ENCODE measurements at places on chromosomes 2 and 18. TPM values are rescaled to one million over a fixed set of nuclear protein-coding genes. Genes with fewer than 3 reads are reported as not detected.

SLC14A1 gene
- total RNA-seq, result not detected

DNA sequence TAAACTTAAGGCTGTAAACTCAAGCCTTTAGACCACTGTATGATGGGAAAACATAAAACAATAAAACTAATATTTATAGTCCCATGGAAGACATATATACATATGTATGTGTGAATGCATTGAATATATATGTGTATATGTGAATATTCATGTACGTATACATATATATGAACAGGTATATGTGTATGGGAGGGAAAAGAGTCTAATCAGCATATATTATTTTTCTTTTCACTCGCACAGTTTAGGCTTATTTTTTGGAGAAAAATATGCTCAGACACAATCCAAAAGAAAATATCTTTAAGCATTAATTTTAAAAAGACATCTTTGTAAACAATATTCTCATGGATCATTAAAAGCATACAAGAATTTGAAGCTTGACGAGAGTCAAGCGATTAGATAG, 22.7 kb downstream of the COL4A4 start:
- no peak overlapping the region for H3K27ac ChIP-seq
- H3K4me1 ChIP-seq, result no peaks in the 10 kb centered on the region
- no peaks in the 10 kb centered on the region for H3K36me3 ChIP-seq
- no peak overlapping the region for H3K4me3 ChIP-seq
- no peaks in the 10 kb centered on the region for H3K27me3 ChIP-seq

MPP4 gene
- not detected for total RNA-seq

CPS1 gene
- 12.4 TPM for total RNA-seq

DNA sequence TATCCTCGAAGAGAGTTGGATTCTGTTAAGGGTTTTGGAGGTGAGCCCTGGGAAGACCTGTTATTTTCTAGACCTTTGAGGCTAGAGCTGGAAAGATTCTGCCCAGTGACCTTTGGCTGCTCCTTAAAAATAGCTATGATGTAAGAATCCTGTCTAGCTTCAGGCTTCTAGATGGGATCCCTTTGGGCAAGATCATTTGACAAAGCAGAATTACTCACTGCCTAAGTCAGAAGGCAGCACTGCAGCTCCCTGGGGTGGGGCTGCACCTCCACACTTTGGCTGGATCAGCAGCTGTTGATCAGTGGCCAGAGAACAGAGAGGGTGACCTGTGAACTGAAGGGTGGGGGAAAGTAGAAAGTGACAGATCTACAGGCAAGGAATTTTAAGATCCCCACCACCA, 103.8 kb downstream of the ASAP2 start:
- H3K36me3 ChIP-seq, result no peaks in the 10 kb centered on the region
- no peak for DNase-seq
- no peaks in the 10 kb centered on the region for H3K4me1 ChIP-seq
- H3K27me3 ChIP-seq, result no peaks in the 10 kb centered on the region

DNA sequence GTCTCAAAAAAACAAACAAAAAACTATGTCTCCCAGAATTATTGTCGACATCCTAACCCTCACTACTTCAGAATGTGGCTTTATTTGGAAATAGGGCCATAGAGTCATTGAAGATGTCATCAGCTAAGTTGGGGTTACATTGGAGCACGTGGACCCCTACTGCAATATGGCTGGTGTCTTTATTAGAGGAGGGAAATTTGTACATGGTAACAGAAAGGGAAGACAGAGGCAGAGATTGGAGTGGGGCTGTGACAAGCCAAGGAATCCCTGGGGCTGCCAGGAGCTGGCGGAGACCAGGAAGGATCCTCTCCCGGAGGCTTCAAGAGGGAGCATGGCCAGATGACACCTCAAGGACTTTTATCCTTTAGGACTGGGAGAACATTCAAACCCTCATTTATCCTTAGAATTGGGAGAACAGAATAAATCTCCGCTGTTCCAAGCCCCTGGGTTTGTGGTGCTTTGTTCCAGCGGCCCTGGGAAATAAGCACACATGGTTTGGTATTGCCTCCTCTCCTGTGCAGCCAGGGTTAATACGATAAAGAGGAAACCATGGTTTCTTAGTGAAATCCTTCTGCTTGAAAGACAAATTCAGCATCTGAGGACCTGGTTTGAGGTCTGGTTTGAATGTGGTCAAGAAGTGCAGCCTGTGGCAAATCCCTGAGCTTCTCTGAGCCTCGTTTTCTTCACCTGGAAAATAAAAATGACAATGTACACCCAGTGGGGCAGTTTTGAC, 184.7 kb downstream of the MYCN start:
- H3K27ac ChIP-seq, result no peak overlapping the region
- no peaks in the 10 kb centered on the region for H3K27me3 ChIP-seq
- no peaks in the 10 kb centered on the region for H3K4me1 ChIP-seq
- H3K36me3 ChIP-seq, result peaks cover 6% of the 10 kb centered on the region

DNA sequence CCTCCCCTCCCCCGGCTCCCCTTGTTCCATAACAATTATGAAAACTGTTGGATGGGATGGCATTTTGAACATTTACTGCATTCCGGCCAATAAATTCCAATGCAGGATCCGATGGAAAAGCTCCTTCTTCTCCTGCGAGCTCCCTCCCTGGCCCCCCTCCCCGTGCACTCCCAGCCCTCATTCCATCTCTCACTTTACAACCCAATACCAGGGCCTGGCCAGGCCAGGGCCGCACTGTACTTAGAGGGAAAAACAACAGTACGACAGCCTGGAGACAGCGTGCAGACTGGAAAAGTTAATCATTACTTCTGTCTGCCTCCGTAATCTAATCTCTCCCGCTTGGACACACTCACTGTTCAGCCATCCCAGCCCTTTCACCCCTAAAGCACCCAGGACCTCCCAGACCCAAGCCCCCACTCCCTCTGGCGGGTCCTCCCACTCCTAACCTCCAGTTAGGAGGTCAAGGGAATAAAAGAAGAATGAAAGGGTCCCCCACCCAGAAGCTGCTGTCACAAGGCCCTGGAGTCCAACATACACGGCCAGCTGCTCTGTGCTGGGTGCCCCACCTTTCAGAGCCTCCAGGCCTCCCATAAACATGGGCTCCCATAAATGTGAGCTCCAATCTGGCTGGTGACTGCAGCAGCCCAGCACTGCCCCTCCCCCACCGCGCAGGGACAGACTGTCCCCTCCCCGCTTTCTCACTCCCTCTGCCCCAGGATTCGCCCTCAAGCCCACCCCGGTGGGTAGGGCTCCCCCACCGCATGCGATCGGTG, 20.6 kb downstream of the SMAD7 start:
- peaks cover 28% of the 10 kb centered on the region for H3K36me3 ChIP-seq
- DNase-seq, result no peak
- peak overlapping the region; percentile 68 for H3K4me3 ChIP-seq
- H3K27ac ChIP-seq, result no peak overlapping the region
- H3K27me3 ChIP-seq, result no peaks in the 10 kb centered on the region

GRCh38 chr2:217753460-217754200, 249.2 kb downstream of the TNS1 start:
- no peak for DNase-seq
- H3K4me1 ChIP-seq, result no peaks in the 10 kb centered on the region
- H3K27me3 ChIP-seq, result no peaks in the 10 kb centered on the region
- no peak overlapping the region for H3K4me3 ChIP-seq
- H3K36me3 ChIP-seq, result no peaks in the 10 kb centered on the region

C2orf81 gene
- total RNA-seq, result 2.4 TPM

GRCh38 chr2:64250063-64250462, 105.8 kb upstream of the PELI1 start:
- no peak for DNase-seq
- no peaks in the 10 kb centered on the region for H3K27me3 ChIP-seq
- peaks cover 17% of the 10 kb centered on the region for H3K4me1 ChIP-seq
- no peak overlapping the region for H3K27ac ChIP-seq
- H3K36me3 ChIP-seq, result peaks cover 10% of the 10 kb centered on the region

FBLN7 gene
- total RNA-seq, result 1.4 TPM

DNA sequence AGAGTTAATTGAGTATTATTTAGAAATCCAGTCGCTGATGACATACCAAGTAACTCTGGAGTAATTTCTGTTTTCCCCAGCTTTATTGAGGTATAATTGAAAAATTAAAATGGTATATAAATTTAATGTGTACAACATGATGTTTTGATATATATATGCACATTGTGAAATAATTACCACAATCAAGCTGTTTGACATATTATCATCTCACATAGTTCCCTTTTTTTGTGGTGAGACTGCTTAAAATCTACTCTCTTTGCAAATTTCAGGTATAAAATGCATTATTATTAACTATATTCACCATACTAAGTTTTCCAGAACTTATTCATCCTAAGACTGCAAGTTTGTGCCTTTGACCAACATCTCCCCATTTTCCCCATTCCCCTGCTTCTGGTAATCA, 25.0 kb upstream of the SPAG16 start:
- H3K4me3 ChIP-seq, result no peak overlapping the region
- no peaks in the 10 kb centered on the region for H3K4me1 ChIP-seq
- H3K27me3 ChIP-seq, result no peaks in the 10 kb centered on the region
- no peaks in the 10 kb centered on the region for H3K36me3 ChIP-seq

- no peaks in the 10 kb centered on the region for H3K27me3 ChIP-seq
- no peaks in the 10 kb centered on the region for H3K4me1 ChIP-seq
- no peak overlapping the region for H3K4me3 ChIP-seq
- H3K27ac ChIP-seq, result no peak overlapping the region
- H3K36me3 ChIP-seq, result peaks cover 38% of the 10 kb centered on the region
These were observed 184.8 kb upstream of the STON1 start for GRCh38 chr2:48345176-48345575.

KLHL41 gene
- total RNA-seq, result not detected

GRCh38 chr2:239161711-239162140, 239.1 kb downstream of the HDAC4 start:
- H3K4me3 ChIP-seq, result no peak overlapping the region
- H3K36me3 ChIP-seq, result peaks cover 23% of the 10 kb centered on the region
- H3K27ac ChIP-seq, result no peak overlapping the region
- H3K27me3 ChIP-seq, result no peaks in the 10 kb centered on the region
- DNase-seq, result no peak
- H3K4me1 ChIP-seq, result no peaks in the 10 kb centered on the region

M1AP gene
- 7.6 TPM for total RNA-seq

MRO gene
- 0.57 TPM for total RNA-seq

DNA sequence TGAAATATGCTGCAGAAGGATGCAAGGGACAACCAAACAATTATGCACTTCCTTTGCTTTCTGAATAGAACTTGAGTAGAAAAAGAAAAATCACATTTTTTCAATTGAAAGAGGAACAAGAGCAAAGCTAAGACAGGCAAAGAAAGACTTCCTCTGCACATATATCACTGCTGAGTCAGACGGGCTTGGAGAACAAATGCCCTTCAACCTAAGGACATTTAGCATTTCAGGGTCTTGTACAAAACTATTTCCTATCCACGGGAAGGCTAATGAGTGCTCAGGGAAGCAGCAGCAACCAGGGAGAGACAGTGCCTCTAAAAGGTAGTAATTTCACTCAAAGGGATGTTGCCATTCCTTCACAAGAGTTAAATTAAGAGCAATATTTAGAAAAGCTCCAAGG, 570.0 kb upstream of the GCFC2 start:
- no peak for DNase-seq
- H3K4me1 ChIP-seq, result no peaks in the 10 kb centered on the region
- no peaks in the 10 kb centered on the region for H3K27me3 ChIP-seq

GRCh38 chr2:105504459-105504858, 105.6 kb upstream of the FHL2 start:
- no peaks in the 10 kb centered on the region for H3K36me3 ChIP-seq
- DNase-seq, result no peak
- H3K27me3 ChIP-seq, result no peaks in the 10 kb centered on the region
- H3K27ac ChIP-seq, result no peak overlapping the region
- H3K4me3 ChIP-seq, result no peak overlapping the region
